ENCODE measurements at places on chromosomes 7 and 10.

- no peak for DNase-seq
Observed at GRCh38 chr10:46528171-46528671, 28.2 kb downstream of the GPRIN2 start.

GRCh38 chr10:15491856-15492642 is 121.0 kb upstream of the FAM171A1 start:
- peak; percentile 47 for DNase-seq

DNA sequence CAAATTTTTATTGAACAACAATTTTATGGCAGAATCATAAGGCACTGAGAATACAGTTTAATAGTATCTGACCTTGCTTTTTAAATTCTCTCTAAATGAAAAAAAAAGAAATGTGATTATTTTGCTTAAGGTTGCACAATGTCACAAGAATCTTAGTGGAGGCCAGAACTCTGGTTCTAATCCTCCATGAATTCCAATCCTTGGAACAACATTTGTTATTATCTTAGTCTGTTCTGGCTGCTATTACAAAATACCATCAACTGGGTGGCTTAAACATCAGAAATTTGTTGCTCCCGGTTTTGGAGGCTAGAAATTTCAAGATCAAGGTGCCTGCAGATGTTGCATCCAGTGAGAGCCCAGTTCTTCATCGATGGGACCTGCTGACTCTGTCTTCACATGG is 158.2 kb upstream of the POM121L12 start:
- DNase-seq, result no peak

GRCh38 chr7:43112941-43113621 is 634 bp downstream of the HECW1 start:
- peak; percentile 75 for DNase-seq

DNA sequence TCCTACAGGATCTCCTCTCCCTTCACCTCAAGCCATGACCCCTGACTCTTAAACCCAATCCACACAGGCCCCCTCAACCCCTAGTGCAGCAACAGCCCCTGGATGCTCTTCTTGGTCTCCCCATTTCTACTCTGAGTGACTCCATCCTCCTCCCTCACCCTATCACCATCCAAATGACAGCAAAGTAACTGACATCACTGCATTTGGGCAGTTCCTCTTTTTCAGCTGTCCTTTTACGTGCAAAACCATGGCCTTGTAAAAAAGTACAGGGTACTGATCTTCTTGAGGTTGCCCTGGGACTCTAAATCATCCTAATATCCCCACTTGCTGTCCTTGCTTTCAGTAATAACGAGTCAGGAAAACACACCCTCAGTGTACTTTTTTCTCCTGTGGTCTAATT is 454.9 kb downstream of the ADRA2A start:
- DNase-seq, result no peak

- DNase-seq, result peak; percentile 24
Observed at GRCh38 chr10:133257489-133258065, 19.1 kb downstream of the ADAM8 start.

GRCh38 chr7:101108330-101108857 is 18.5 kb upstream of the SERPINE1 start:
- no peak for DNase-seq

DNA sequence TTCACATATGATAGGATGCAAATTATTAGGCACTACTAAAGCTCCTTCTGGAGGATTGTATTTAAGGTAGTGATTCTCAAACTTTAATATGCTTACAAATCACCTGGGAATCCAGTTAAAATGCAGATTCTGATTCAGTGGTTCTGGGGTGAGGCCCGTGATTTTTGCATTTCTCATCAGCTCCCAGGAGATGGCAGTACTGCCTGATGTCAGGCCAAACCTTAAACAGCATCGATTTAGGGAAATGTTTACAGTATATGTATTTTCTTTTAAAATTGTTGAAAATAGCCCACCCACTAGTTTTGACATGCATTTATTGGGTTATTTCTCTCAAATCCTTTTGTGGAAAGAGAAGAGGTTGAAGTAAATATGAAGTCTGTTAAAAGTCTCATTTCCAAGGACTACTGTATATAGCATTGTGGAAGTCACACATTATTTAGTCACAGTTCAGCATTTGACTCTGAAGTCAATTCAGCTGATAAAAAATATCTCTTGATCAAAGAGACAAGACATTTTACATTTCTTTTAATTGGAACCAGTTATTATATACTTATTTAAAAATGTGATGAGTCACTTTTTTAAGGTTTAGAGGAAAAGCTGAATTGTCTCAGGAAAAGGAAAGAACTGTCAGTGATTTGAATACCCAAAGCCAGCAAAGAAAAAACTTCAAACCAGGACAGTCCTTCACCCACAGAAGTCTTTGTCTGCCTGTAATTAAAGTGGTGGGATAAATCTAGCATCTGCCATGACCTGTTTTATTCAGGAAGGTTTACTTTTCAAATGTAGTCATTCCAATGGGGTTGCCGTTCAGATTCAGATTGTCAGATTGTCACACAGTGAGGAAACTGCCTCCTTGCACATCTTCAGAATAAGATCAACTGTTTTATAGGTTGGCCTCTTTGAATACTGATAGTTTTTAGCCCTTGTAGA is 21.1 kb upstream of the HBP1 start:
- DNase-seq, result peak; percentile 38

DNA sequence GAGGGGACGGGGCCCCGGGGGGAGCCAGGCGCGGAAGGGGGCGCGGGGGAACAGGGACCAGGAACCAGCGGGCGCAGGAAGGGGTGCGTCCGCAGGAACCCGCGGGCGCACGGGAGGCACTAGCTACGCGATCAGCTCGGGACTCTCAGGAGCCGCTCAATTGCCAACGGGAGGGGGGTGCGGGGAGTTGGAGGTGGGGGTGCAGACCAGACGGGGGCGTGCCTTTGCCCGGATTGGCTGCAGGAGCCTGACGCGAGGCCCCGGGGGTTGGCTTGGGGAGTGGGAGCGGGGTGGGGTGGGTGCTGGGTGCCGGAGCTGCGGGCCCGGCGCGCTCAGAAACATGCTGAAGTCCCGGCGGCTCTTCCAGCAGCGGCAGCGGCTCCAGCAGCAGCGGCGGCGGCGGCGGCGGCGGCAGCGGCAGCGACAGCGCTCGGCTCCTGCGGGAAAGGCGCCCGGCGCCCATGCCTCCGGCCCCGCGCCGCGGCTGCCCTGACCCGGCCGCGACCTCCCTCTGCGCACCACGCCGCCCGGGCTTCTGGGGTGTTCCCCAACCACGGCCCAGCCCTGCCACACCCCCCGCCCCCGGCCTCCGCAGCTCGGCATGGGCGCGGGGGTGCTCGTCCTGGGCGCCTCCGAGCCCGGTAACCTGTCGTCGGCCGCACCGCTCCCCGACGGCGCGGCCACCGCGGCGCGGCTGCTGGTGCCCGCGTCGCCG is at the start of gene ADRB1:
Gene ADRB1 (plus strand): TSS at position 335 of the 715 bp plus-strand sequence. CDS start 267 bp downstream, at position 602.
- peak; percentile 43 for DNase-seq

GRCh38 chr10:133527771-133528271 is 658 bp downstream of the CYP2E1 start:
- DNase-seq, result no peak

DNA sequence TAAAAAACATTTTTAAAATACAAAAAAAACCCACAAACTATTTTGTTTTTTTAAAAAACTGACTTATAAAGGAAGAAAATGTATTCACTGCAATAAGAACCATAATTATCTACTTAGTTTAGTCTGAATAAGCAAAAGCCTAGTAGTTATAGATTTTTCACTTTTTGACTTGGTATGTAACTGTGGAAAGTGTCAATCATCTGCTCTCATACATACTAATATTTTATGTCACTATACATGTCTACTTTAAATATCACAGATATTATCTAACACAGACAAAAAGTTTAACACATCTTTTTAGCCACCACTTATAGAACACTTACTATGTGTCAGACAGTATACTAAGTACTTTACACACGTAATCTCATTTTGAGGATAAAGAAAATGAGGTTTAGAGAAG is 3.2 kb upstream of the JMJD1C start:
- DNase-seq, result no peak

DNA sequence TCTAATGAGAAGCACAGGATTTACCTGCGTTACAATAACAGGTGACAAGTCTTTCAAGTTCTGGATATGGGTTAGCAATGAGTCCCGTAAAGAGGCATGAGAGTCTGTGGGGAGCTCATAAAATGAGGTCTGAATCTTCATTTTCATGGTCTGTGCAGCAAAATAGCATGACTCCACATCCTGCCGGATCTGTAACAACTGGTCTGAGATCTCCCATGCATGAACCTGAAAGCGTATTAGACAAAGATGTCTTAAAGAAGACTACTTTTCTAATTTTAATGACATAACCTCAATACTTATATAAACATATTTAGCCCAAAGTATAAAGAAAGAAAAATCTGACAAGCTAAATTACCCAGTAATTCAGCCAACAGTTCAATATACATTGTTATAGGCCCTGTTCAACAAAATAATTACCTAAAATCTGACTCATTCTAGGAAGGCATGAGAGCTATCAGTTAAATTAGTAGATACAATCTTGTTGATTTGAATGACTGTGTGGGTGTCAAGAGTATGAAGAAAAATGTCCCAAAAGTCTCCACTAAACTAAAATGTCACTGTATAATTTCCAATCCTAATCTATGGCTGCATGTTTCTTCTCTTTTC is 36.9 kb downstream of the TNPO3 start:
- no peak for DNase-seq

- peak; percentile 70 for DNase-seq
Observed at GRCh38 chr10:29304264-29304994, 15.6 kb downstream of the LYZL1 start.

DNA sequence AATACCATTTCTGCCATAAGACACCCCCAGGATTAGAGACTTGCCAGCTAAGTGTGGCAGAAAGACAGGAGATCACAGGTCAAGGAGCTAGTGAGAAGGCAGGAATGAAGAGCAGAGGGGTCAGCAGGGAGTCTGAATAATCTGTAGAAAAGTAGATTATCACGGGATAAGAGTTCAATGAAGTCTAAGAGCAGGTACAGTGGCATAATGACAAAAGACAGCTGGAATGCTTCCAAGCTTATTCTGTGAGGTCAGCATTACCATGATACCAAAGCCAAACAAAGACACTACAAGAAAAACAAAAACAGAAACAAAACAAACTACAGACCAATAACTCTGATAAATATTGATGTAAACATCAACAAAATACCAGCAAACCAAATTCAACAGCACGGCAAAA is 20.8 kb downstream of the PILRA start:
- no peak for DNase-seq

- DNase-seq, result peak; percentile 95
Observed at GRCh38 chr7:132738254-132738653, 162.0 kb upstream of the PLXNA4 start.

GRCh38 chr10:74640134-74640921 is 186.1 kb upstream of the KAT6B start:
- peak; percentile 32 for DNase-seq

- DNase-seq, result no peak
Observed at GRCh38 chr7:91164506-91164905, 99.7 kb upstream of the FZD1 start.

- no peak for DNase-seq
Observed at GRCh38 chr7:144584726-144585125, 181.2 kb upstream of the NOBOX start.

DNA sequence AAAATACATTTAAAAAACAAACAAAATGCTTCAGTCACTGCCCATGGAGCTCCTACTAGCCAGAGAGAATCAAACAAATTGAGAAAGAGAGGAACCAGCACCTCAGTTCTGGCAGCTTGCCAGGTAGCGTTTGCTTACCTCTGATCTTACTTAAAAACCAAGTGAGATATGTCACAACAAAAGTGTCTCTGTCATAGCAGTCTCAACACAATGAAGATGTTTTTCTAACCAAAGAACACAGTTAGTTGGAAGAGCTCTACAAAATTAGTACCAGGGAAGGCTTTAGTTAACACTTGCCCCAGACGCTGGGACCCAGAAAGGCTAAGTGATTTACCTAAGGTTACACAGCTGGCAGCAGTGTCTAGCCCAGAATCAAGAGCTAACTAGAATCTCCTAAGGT is 3.4 kb downstream of the DOCK4 start:
- no peak for DNase-seq

DNA sequence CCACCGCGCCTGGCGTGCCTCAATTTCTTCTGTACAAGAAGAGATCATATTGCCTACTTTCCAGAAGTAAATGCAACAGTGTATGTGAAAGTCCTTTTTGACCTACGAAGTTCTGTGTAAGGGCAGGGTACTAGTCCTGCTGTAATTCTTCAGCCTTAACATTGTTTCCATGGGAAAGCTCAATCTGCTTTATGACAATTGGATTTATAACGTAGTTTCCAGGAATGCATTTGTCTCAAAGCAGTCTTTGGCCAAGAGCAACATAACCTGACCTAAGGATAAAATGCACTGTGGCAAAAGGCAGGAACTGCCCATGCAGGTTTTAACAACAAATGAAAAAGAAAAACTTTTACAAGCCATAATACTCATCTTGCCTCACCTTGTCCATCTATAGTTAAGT is 108.1 kb upstream of the PODXL start:
- no peak for DNase-seq

DNA sequence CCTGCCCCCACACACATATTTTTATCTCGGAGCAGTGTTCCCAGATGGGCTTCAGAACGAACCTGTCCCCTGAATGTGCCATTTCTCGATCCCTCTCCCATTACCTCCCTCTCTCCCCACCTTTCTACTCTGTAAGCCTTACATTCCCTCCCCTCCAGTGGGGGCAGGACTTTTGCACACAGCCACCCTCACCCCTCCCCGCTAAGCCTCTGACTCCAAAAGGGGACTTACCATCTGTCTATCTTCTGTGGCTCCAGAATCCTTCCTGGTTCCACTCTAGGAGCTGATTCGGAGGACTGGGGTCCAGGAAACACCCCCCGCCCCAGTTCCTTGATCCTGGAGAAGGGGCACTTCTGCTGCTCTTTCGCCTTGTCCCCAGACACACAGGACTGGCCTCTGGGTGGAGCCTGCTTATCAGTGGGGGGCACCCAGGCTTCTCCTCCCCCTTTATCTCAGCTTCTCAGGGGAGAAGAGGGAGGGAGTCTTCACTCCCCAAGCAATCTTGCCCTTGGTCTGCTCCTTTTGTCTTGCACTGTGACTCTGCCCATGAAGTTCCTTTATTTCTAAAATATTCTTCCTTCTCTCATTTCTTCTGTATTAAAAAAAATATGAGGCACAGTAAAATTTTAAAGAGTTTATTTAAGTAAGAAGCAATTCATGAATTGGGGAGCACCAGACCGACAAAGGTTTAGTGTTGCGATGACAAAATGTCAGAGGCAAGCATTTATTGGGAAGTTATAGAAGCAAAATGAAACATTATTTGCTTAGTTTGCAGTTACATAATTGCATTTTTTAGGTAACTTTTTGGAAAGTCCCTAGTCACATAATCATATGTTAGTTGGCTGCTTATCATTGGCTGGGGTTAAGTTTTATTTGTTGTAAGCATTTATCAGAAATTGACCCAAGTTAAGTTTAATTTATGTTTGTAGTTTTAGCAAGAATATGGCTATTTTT is at the start of gene KEL:
Gene KEL (minus strand): TSS at position 391 of the 954 bp plus-strand sequence. CDS start 157 bp downstream, at position 234.
- DNase-seq, result no peak

GRCh38 chr7:50851451-50851850 is 68.8 kb upstream of the GRB10 start:
- no peak for DNase-seq

DNA sequence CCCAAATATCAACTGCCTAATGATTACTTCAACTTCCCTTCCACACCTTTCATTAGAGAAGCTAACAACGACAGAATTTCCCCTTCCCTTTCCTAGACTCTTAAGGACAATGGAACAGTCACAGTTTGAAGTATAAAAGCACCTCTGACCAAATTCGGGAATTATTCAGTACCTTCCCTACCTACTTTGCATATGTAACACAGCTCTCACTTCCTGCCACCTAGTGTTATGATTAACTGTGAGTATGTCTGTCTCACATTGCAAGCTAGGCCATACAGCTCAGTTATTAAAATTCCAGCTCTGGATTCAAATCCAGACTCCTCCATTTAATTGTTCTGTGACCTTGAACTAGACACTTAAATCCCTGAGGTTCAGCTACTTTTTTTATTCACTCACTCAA is 44.8 kb upstream of the HPSE2 start:
- DNase-seq, result no peak
